ENCODE measurements at places on chromosomes 2 and 18.

DNA sequence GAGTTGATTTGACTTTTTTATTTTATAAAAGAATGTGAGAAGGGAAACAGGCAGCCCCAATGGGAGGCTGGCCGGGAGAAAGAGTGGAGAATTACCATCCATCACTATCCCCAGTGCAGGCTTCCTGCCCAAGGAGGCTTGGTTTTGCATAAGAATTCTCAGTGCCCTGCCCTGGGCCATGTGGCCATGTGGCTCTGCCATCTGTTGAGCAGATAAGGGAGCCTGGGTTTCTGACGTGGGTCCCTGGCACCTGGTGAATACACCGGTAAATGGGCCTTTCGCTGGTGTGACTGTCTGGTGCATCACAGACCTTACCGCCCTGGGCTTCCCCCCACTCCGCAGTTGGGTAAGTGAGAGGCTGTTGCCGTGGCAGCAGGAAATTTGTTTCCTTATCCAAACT, 54.5 kb upstream of the TMEM163 start:
- DNase-seq, result no peak

DNA sequence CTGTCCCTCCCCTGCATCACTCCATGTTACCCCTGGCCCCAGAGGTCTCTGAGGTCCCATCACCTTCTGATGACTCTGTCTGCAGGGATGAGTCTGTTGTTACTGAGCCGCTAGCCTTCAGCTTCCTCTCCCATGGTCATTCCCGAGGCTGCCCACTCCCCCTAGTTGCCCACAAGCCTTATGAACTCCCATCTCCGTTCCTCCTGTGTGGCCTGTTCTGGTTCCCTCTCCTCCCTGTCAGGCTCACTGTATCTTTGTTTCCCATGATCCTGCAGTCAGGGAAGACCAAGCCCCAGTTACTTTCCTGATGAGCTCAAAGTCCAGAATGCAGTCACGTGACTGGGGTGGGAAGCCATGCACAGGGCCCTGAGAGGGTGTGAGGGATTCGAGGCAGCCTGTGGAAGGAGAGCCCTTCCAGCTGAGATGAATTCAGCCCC, 39.5 kb downstream of the INPP4A start:
- no peak for DNase-seq

DNA sequence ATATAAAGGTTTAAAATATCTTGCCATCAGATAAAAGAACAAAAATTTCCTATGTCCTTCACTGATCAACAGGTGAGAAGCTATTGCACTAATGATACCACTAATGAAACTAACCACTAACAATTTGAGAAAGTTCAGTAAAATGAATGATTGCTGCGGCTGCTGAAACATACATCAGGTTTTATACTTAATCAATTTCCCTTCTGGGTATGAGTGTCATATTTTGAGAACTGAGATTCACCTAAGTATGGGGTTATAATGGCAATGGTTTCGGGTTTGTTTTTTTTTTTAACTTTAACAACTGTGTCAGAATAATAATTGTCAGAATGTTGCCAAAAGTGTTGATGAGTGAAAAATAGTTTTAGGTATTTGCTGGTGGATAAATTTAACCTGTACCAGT, 151.3 kb upstream of the SLC39A10 start:
- no peak for DNase-seq

DNA sequence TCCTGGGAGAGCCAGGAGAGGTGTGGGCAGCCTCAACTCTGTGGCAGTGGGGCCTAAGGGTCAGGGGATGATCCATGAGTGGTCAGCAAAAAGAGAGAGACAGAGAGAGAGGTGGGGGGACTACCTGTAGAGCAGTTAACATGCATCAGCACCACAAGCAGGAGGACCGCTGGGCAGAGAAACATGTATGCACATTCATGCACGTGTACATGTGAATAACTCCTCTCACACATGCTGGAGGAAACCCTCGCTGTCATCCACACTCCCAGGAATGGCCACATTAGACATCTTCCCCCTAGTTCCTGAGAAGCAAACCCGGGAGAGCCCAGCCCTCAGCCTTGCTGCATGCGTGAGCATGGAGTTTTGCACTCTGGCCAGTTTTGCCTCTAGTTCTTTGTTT, 166.1 kb downstream of the SMAD7 start:
- no peak for DNase-seq

DNA sequence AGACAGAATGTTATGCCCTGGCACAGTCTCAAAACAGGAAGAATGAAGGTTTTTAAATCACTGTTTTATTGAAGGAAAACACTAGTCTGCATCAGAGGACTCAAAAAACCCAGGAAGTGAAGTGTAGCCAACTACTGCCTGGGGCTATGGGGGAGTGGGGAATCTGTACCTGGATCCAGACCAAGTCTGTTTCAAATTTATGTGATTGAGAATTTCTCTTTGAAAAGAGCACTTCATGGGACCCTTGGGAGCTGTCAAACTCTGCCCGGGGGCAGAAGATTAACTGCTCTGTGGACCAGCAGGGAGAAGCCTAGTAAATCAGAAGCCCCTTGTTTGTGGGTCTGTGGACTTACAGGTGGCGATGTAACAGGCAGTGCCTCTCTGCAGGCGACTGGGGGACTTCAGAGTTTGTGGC, 45.3 kb upstream of the TANC1 start:
- DNase-seq, result no peak

DNA sequence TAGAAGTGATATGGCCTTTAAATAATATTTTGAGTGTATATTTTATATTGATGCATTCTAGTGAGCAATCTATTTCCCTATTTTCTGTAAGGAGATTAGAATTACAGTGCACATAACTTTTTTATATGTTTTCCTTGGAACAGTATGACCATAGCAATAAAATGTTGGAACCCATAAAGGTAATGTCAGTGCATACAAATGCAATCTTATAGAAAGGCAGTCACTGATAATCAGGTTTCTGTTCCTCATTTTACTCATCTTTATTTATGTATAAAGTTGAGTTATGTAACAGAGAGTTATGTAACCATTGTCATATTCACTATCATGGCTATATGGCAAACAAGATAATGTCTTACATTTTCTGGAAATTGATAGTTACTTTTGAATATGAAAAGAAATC, 179.9 kb upstream of the NETO1 start:
- peak; percentile 75 for DNase-seq

- no peak for DNase-seq
These were observed 73.3 kb downstream of the PIK3C3 start for GRCh38 chr18:42028247-42028832.

DNA sequence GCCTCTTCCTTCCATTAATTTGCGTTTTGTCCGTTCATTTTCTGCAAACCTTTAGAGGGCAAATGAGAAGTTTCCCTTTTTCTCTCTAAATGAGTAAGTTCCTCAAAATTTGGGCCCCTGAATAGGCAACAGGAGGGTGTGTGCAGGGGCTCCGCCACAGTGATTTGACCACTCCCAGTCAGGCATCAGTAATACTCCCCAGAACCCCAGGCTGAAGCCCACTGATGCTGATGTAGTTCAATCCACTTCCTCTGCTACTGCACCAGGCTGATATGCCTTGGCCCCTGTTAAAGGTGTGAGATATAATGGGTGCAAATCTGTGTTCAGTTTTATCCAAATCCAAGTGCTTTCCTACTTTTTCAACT, 1150.0 kb downstream of the RPIA start:
- DNase-seq, result no peak

DNA sequence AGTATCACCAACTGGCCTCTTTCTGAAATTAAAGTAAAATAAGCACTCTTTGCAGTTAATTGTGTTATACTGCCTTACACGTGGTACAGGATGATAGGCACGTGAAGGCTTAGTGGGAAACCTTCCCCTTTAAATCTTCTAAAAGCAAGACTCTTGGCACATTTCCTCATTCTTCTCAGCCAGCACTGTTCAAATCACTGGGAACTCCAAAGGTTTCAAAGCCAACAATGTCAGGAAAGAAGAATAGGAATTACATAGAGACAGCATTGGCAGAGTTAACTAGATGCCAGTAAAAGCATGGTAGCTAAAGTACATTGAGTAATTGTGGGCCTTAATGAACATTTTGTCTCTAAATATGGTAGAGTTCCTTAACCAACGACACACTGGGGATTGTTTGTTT, 96.4 kb downstream of the DTNA start:
- DNase-seq, result no peak

DNA sequence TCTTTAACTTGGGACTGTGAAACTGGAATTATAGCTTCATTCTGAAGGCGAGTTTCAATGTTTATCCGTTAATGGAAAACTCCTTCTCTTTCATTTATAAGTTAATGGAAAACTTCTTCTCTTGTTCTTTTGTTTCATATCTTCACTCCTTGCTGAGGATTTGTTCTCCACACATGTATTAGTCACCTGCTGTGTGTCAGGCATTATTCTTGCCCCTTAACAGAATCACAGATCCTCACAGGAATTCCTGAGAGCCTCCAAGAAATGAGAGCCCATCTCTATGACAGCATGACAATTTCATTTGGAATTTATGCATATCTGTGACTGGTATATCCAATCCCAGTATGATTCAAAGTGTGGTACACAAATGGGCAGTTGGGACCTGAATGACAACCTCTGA, 545.8 kb downstream of the BCL11A start:
- DNase-seq, result no peak

- no peak for DNase-seq
These were observed 8.8 kb upstream of the THADA start for GRCh38 chr2:43604674-43605073.

- no peak for DNase-seq
These were observed 17.1 kb downstream of the CCT7 start for GRCh38 chr2:73250872-73251846.
